Activated T-helper 1 cell treated with anti-CD3 and anti-CD28 coated beads, Interleukin-2, amount 50 U/mL, for 16 hours (primary cell): ENCODE measurements at places on chromosomes 3 and 15.

GRCh38 chr15:76584868-76585575 is 248.4 kb downstream of the ISL2 start:
- DNase-seq: no peak

DNA sequence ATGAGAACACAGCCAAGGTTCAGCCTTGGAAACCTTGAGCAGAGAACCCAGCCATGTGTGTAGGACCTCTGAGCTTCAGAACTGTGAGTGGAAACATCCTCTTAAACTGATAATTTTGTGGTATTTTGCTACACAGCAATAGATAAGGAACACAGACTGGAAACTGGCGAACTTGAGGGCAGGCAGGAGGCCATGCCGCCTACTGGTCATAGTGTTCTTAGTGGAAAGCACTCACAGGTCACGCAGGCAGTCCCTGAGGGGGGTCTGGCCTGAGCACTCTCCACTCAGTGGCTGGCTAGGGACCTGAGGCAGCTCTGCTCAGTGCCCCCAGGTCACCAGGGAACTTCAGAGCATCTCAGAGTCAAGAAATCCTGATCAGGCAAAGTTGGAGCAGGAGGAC is 9.7 kb upstream of the XIRP1 start:
- no peak for DNase-seq

DNA sequence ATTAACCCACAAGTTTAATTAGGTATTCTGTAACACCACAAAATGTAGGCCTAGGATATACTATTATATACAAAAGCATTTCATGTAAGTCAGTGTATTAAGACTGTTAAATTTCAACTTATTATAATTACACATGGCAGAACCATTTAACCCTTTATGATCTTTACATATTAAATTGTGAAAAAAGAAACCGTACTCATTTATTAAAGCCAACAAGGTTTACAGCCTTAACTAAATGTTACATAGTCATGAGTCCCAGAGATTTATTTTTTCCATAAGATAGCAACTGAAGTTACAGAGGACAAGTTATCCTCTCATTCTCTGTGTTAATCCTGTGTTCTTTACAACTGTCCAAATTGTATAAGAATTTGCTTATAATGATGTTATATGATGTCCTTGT is 615.8 kb upstream of the AGTR1 start:
- no peak for DNase-seq

GRCh38 chr3:151537726-151538125 is 76.9 kb upstream of the IGSF10 start:
- no peak for DNase-seq

DNA sequence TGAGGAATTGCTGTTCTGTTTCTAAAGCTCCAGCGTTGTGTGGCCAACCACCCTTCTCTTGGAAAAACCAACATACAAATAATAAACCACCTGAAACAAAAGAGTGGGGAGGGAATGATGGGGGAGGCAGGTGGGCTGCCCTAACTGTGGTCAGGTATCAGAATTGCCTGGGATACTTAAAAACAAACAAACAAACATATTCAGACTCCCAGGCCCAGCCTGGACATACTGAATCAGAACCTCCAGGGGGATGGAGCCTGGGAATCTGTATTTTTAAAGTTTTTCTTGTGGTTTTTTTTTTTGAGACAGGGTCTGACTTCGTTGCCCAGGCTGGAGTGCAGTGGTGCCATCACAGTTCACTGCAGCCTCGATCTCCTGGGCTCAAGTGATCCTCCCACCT is 4.4 kb downstream of the SLC6A6 start:
- DNase-seq: no peak

DNA sequence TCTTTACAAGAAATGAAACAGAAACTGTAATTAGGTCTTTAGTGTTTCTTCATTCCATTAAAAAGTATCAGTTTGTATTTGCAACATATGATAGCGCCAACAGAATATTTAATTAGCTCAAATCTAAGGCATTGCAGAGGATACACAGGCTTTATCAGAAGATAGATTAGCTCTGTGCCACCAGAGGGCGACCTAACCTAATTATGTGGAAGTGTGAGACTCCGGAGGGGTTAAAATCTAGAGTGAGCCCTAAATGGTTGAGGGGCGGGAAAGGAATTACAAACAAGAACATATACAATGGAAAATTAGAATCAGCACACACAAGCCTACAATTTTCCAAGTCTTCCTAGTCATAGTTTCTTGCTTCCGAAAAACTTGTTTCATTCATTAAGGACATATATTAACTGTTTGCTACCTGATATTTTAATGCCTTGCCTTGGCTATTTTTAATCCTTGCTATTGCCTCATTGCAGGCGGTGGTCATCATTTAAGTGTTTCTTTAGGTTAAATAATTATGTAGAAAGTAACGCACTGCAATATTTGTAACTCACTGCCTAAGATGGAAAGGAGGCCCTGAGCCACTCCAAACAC is 18.0 kb upstream of the RYR3 start:
- DNase-seq: no peak

GRCh38 chr15:43186003-43186353 is 775 bp downstream of the CCNDBP1 start:
- no peak for DNase-seq

GRCh38 chr3:126019683-126020082 is 50.7 kb downstream of the ROPN1B start:
- no peak for DNase-seq

DNA sequence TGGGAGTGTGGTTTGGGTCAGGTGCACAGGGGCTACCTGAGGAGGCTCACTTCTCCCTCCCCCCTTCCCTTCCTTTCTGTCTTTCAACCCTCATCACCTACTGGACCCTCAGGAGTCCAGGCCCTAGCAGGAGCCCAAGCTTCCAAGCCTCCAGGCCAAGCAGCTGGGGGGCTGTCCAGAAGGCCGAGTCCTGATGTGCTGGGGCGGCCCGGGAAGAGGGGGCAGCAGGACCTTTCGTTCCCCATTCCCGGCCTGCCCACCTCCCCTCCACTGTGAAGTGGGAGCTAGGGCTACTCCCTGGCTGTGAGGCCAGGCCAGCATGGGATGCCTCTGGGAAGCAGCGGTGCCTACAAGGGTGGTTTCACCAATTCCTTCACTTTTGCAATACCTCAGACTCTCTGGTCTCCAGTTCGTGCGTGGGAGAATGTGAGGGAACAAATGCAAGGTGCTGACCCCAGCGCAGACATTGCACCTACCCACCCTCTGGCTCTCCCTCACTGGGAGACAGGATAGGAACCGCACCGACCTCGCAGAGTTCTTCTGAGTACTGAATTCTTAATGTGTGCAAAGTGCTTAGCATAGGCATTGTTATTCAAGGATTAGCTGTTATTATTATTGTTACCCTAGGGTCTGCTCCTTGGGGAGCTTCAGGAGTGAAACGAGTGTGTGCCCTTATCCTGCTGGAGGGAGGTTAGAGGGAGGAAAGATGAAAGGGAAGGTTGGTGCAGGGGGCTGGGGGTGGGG is 2.5 kb downstream of the EPHB3 start:
- DNase-seq: no peak

- DNase-seq: no peak
These were observed 545.7 kb downstream of the TBL1XR1 start for GRCh38 chr3:176651622-176652021.

DNA sequence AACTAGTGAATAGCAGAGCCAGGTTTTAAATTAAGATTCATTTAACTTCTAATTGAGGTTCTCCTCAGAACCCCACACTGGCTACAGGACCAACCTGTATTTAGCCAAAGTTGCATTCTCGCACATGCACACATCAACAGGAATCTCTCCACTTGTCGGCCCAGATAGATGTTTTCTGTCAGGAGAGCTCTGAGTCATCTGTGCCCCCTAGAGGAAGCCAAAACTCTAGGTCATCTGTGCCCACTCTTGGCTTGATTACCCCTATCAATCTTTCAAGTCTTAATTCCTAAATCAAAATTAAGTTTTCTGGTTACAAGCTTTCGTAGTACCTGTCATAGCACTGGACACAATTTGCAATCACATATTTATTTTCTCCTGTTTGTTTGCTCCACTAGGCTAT is 104.9 kb upstream of the EOMES start:
- no peak for DNase-seq

DNA sequence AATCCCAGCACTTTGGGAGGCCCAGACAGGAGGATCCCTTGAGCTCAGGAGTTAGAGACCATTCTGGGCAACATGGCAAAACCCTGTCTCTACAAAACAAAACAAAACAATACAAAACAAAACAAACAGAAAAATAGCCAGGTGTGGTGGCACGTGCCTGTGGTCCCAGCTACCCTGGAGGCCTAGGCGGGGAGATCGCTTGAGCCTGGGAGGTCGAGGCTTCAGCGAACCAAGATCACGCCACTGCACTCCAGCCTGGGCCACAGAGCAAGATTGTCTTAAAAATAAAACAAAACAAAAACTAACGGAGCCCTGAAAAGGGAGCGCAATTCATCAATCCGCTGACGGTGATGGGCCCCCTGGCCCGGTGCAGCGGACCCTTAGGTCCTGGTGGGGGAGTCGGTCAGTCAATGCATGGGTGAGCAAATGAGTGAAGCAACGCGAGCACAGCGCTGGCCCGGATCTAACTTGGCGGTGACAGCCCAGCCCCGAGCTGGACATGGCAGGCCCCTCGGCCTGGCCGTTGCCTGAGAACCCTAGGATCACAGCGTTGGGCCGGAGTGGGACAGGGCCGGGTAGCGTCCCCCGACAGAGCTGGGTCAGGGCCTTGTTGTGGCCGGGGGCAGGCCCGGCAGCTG is 52.4 kb upstream of the BLM start:
- DNase-seq: no peak

- no peak for DNase-seq
These were observed 17.5 kb downstream of the HDC start for GRCh38 chr15:50247819-50248655.

GRCh38 chr15:54273928-54274327 is 295.7 kb downstream of the UNC13C start:
- no peak for DNase-seq

GRCh38 chr3:127078626-127079025 is 95.7 kb downstream of the PLXNA1 start:
- DNase-seq: no peak

- no peak for DNase-seq
These were observed 38.8 kb downstream of the BHLHE40 start for GRCh38 chr3:5017925-5018531.

DNA sequence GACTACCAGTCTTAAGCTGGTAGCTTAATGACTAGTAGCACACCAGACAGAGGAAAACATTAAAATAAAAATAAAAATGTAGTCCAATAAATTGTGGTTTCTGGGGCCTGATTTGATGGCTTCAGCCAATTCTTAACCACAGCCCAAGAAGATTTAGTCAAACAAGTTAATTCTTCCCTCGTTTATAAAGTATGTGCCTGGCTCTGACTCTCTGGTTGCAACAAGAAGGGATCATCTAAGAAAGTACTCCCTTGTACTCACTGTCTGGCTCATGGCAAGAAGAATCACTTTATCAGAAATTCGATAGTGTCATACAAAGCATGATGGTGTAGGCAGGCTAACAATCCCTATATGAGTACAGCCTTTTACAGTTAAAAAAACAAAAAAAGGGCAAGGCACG is 141.9 kb downstream of the P3H2 start:
- DNase-seq: no peak

DNA sequence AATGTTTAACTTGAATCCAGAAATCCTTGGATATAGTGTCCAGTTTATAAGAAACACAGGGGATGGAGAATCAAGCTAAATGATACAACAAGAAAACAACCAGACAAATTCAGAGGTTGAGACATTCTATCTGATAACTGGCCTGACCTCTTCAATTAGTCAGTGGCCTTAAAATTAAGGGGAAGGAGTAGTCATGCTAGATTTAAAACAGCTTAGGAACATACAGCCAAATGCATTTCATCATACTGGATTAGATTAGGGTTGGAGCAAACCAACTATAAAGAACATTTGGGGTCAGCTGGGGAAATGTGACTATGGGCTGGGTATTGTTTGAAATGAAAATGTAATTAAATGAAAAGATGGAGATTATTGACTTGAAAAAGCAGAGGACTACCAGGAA is 53.3 kb downstream of the PPARG start:
- DNase-seq: no peak

GRCh38 chr3:129278966-129279906 is 566 bp downstream of the HMCES start:
- peak; percentile 18 for DNase-seq

DNA sequence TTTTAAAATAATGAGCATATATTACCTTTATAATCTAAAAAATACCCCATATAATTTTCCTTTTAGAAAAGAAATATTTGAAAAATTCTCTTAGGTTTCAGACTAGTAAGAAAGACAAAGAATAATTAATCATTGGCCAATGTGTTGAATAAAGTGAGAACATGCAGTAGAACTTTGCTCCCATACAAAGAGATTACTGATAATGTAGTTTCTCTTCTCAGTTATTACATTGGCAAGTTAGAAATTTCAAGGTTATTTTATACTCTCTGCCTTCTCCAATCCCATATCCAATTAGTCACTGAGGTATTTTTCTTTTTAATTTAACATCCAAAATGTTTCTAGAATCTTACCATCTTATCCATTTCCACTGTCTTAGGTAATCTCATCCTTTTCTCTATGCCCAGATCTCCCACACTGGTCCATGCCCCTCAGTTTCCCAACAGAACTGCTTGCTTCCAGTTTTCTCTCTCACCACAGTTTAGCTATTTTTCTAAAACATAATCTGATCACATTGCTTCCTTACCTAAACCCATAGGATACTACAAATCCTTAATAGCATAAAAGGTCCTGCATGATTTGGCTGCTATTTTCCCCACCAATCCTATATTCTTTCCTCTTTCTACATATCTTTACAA is 10.8 kb downstream of the XRN1 start:
- no peak for DNase-seq

- no peak for DNase-seq
These were observed 208.9 kb downstream of the ROBO1 start for GRCh38 chr3:79558943-79559342.

- no peak for DNase-seq
These were observed 49.7 kb downstream of the ETV5 start for GRCh38 chr3:186059192-186059591.

DNA sequence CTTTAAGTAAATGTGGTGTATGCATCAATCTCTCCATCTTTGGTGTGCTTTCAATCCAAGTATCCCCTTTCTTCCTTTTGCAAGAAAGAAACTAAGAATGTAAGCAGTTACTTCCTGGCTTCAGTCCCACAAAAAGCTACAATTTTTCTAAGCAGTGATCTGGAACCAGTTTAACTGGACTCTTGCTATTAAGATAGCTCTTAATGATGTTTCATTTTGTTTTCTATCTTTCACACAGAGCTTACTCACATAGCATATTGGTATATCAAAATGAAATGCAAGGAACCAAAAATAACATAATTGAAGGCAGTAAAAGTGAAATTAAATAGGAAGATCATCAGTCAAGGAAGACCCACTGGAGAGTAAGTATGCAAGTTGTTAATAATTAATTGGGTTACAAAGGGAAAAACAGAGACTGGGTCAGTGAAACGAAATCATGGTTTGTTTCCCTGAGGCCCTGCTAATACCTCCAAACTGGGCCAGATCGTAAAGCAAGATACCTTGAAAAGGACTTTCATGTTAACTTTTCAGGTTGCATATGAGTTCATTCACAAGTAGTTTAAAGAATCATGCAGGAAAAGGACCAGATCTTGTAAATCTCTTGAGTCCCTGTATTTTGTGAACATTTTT is 41.9 kb downstream of the GPR160 start:
- no peak for DNase-seq
